ENCODE measurements at places on chromosomes 5 and 9. TPM values are rescaled to one million over a fixed set of nuclear protein-coding genes. Genes with fewer than 3 reads are reported as not detected.

- no peaks in the 10 kb centered on the region for H3K27me3 ChIP-seq
- no peaks in the 10 kb centered on the region for H3K4me1 ChIP-seq
- no peaks in the 10 kb centered on the region for H3K36me3 ChIP-seq
- H3K4me3 ChIP-seq = no peak overlapping the region
- DNase-seq = no peak
These were observed 92.4 kb upstream of the CEP78 start for GRCh38 chr9:78143281-78144007.

- no peaks in the 10 kb centered on the region for H3K27me3 ChIP-seq
- H3K36me3 ChIP-seq = no peaks in the 10 kb centered on the region
- no peak for DNase-seq
- no peaks in the 10 kb centered on the region for H3K4me1 ChIP-seq
- no peak overlapping the region for H3K4me3 ChIP-seq
These were observed 312.1 kb upstream of the TUSC1 start for GRCh38 chr9:25990376-25990775.

SLC45A2 gene
- 1.2 TPM for total RNA-seq

GRCh38 chr5:31964007-31964360, 210.1 kb downstream of the GOLPH3 start:
- no peak for DNase-seq
- no peak overlapping the region for H3K4me3 ChIP-seq
- H3K27ac ChIP-seq = no peak overlapping the region
- peaks cover 39% of the 10 kb centered on the region for H3K4me1 ChIP-seq

Measured in suprapubic skin (tissue), 4 donors.